ENCODE measurements at places on chromosomes 4 and X. TPM values are rescaled to one million over a fixed set of nuclear protein-coding genes. Genes with fewer than 3 reads are reported as not detected.

The NDNF gene
- polyA plus RNA-seq, result 195 TPM

The KDR gene
- polyA plus RNA-seq, result 95.9 TPM

The HTRA3 gene
- 11.0 TPM for polyA plus RNA-seq

The CABS1 gene
- polyA plus RNA-seq, result not detected

DNA sequence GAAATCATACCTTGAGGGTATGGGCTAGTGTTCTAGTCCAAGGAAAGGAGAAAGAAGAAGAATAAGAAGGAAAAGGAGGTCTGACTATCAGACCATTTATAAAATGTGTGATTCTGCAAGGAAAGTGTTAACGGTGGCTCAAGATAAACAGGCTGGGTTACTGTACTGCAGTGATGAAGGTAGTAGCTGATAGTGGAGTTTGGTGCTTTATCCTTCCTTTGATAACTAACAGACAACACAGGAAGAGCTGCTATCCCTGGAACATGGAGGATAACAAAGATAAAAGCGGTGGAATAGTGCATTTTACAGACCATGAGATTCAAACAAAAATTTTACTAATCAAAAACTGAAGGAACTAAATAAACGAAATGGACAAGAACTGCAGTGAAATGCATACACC, 2.6 kb downstream of the UNC5C start:
- DNase-seq, result no peak

- DNase-seq, result no peak
Observed at GRCh38 chr4:6196871-6197270, 3.5 kb downstream of the JAKMIP1 start.

DNA sequence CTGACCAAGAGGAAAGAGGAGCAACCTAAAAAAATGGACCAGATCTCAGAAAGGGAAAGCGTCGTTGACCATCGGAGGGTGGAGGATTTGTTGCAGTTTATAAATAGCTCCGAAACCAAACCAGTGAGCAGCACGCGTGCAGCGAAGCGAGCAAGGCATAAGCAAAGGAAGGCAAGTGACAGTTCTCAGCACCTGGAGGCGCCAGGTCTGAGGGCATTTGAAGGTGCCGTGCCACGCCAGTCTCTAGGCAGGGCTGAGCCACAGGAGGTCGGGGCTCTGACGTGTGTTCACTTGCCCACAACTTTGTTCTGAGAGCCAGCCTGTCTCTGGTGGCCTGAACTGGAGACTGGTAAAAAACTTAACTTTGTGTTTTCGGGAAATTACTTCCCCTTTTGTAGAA, 59.7 kb downstream of the TNIP2 start:
- no peak for DNase-seq

GRCh38 chrX:17700976-17701375, 36.3 kb upstream of the SCML1 start:
- no peak for DNase-seq

- no peak for DNase-seq
Observed at GRCh38 chrX:153474718-153475117, 4.3 kb upstream of the HAUS7 start.

Measured in right lung (tissue), 10 donors.